ENCODE measurements at places on chromosomes 12 and 14.

DNA sequence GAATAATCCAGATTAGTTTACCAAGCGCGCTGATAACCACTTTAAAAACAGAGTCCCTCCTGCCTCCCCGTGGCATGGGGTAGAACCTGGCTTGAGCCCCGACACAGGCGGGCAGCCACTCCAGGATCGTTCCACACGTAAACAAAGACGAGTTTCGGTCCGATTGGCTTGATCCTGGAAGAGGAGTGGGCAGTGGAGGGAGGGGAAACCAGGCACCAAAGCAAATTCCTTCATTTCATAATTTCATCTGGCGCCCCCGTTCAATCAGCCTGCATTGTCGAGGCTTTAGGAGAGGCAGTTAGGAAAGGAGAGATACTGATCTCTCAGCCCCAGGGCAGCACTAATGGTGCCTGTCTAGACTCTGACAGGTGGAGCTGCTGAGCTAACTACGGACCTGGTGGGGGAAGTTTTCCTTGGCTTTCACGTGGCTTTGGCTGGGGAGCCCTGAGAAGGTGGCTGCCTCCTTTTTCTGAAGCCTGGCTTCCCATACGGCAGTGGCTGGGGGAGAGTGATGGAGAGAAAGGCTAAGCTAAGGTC is 751 bp upstream of the GPRC5A start:
- DNase-seq = peak; percentile 75

- peak; percentile 94 for DNase-seq
These were observed 54.3 kb upstream of the NPFF start for GRCh38 chr12:53561590-53561953.

- no peak for DNase-seq
These were observed 268.9 kb downstream of the FLRT2 start for GRCh38 chr14:85798856-85799255.

DNA sequence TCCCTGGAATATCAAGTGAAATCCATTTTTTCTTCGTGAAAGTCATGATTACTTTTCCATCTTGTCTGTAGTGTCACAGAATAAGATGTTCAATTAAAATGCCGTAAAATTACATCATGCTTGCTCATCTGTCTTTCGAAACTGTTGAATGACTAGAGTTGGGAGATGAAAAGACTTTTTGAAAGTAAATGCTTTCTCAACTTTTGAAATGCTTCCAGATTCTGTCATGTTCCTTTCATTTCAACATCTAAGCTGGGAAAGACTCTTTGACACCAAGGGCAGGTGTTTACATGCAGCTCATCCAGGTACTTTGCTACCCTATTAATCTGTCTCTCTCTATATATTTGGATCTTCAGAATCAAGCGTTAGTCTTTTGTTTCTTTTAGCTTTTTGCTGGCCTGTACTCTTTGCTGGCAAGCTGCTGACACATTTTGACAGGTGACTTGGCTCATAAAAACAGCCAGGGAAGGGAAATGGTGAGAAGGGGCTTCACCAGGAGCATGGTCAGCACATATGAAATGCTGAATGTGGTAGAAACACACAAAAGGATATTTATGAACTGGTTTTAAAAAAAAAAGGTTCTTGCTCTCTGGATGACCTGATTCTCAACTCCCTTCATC is 77.0 kb upstream of the METAP2 start:
- DNase-seq = peak; percentile 77

- DNase-seq = no peak
These were observed 458.1 kb downstream of the PCNX1 start for GRCh38 chr14:71365361-71365760.

GRCh38 chr12:102369876-102370275 is 110.5 kb downstream of the IGF1 start:
- no peak for DNase-seq

GRCh38 chr14:32564596-32564995 is 235.5 kb downstream of the AKAP6 start:
- DNase-seq = peak; percentile 70

DNA sequence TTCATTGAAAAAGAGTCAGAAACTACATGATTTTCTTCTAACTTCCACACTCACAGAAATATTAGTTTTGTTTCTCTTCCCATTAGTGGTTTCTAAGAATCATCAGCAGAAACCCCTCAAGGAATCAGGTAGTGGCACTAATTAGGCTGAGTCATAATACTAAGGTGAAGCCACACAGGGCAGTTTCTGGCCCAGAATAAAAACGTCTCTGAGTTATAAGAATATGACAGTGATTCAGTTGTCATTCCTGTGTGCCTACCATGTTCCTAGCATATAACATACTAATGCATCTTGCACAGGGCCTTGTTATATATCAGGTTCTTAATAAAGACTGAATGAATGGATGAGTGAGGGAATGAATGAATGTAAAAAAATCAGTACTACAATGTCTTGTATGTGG is 206.0 kb upstream of the PLEKHG7 start:
- no peak for DNase-seq

GRCh38 chr12:90262251-90262650 is 553.6 kb upstream of the ATP2B1 start:
- peak; percentile 58 for DNase-seq

GRCh38 chr12:4307593-4308333 is 13.2 kb upstream of the TIGAR start:
- DNase-seq = peak; percentile 77

- DNase-seq = no peak
These were observed 310.6 kb downstream of the NPAS3 start for GRCh38 chr14:33249233-33249820.

DNA sequence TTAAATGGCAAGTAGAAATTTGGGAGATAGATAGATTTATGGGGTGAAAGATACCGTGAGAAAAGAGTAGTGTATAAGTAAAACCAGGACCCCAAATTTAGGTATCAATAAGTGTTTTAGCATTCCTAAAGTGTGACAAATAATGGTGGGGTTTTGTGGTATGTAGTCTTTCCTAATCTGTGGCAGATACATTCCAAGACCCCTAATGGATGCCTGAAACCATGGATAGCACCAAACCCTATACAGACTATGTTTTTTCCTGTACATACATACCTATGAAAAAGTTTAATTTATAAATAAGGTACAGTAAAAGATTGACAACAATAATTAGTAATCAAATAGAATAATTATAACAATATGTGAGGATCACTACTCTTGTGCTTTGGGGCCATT is 14.4 kb upstream of the TCP11L2 start:
- DNase-seq = no peak

- DNase-seq = no peak
These were observed 85.7 kb downstream of the DUSP16 start for GRCh38 chr12:12476857-12477531.

- no peak for DNase-seq
These were observed 105.1 kb upstream of the DIO2 start for GRCh38 chr14:80316441-80316840.

DNA sequence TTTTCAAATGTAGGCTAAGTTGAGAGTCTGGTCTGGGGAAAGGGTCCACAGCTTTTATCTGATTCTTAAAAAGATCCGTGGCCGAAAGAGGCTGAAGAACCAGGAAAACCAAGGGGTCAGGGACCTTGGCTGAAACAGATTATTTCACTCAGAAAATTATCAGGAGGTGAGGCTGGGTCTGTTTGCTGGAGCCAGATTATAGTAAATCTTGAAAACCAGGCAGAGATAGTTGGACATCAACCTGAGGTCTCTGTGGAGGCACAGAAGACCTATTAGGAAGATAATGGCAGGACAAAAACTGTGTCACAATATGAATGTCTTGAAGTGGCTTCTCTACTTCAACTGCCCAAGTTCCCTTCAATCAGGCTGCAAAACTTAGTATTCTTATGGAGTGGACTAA is 1.6 kb upstream of the MED21 start:
- DNase-seq = no peak

GRCh38 chr12:95694136-95694535 is 96.4 kb downstream of the NTN4 start:
- no peak for DNase-seq

- DNase-seq = no peak
These were observed 30.4 kb downstream of the HEATR5A start for GRCh38 chr14:31389946-31390345.

DNA sequence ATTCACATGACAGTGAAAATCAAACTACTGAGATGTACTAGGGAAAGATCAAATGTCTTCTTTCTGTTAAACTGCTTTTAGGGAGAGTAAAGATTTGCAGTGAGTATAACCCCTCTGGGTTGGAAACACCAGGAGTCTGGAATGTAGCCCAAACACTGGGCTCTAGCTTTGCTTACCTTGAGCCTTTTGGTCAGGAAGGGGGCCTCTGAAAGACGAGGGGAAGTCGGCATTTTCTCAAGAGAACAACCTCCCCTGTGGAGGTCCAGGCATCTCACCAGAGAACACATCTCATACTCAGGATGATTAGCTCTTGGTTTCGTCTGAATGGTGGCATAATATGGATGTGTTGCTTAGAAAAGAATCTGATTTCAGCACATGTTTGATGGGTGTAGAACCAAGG is 169.0 kb downstream of the ZFP36L1 start:
- DNase-seq = no peak

- no peak for DNase-seq
These were observed 1.1 kb downstream of the JAG2 start for GRCh38 chr14:105167303-105168092.

DNA sequence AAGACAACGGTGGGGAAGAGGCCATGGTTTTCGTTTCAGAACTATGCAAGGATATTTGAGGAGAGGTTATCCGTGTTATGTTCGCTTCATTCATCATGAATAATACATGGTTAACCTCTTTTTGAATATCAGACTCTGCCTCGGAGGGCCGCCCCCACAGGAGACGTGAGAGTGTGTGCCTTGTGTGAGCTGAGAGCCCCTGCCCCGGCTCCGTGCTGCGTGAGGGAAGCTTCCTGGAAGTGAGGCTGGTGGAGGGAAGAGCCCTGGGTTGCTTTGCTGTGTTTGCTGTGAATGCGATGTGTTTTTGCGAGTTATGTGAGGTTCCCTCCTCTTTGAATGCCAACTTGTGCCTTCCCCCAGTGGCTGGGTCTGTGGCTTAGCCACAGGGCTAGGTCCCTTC is 146.0 kb upstream of the RTL1 start:
- DNase-seq = no peak

- no peak for DNase-seq
These were observed 31.2 kb downstream of the SUPT16H start for GRCh38 chr14:21352587-21352986.

DNA sequence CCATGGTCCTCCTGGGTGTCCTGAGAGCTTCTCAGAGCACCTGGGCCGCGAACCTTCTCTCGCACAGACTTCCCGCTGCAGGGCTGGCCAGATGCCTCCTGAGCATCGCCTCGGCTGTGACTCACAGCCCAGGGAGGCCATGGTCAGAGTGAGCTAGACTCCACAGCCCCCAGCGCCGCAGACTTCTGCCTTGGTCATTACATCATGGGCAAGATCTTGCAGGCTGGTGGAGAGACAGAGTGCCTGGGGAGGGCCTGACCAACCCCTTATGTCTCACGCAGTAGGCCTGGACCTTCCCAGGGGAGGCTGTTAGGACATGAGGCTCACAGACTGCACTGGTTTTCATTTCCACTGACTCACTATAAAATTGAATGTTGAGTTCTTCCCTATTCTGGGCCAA is 41.8 kb downstream of the SMOC1 start:
- DNase-seq = no peak

GRCh38 chr14:64196056-64196455 is 98.1 kb downstream of the ESR2 start:
- no peak for DNase-seq

DNA sequence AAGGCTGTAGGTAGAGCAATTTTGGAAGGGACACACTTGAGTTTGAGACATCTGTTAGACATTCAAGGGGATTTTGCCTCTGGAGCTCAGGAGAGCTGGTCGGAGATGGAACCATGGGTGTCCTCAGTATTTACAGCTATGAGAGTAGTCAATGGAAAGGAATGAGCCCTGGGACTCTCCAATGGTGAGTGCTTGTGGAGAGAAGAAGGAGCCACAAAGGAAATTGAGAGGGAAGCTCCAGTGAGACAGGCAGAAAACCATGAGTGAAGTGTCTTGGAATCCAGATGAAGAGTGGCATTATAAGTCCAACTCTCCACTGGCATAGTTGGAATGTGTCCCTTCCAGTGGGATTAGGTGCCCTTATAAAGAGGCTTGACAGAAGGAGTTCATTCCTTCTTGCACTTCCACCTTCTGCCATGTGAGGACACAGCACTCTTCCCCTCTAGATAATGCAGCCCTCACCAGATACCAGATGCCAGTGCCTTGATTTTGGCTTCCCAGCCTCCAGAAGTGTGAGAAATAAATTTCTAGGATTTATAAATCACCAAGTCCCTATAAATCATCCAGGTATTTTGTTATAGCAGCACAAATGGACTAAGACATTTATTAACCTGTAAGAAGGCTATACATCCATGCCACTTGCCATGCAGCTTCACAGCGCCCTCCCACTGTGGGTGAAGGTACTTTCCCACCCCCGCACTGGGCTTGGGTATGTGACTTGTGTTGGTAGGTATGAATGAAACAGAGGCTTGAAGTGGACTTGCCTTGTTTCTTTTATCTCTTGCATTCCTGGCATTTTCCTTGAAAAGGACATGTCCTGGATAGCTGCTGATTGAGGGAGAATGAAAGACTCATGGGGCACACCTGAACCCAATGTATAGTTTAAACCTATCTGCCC is 27.3 kb downstream of the LLPH start:
- no peak for DNase-seq

DNA sequence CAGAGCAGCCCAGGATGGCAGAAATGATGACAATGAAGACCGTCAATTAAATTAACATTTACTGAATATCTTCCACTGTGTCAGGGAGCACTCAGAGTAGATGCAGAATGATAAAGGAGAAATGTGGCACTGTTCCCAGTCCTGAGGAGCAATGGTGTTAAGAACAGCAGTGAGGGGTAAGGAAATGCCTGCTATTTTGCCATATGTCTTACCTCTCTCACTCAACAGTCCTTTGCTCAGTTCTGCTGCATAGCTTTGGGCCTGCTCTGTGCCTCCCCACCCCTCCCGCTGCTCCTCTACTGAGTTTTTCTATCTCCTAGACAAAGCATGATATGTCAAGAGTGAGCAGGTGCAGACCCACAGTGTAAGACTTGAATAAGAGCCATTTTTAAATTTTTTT is 318.8 kb downstream of the NAV3 start:
- peak; percentile 29 for DNase-seq

GRCh38 chr12:71299541-71300376 is 139.8 kb upstream of the LGR5 start:
- DNase-seq = no peak

- DNase-seq = no peak
These were observed 879 bp downstream of the GDF3 start for GRCh38 chr12:7694556-7695236.

DNA sequence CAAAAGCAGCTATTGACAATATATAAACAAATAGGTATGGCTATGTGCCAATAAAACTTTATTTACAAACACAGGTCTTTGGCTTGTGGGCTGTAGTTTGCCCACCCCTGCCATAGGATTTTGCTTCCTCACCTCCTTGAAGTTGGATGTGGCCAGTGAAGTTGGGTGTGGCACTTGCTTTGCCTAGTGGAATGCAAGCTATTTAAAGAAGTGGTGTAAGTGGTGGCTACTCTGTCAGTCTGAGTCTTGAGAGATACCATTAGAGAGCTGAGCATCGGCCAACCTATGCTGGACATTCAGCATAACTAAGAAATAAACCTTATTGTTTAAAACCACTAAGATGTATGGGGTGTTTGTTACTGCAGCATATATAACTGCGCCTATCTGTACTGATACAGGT is 321.3 kb downstream of the RGS6 start:
- no peak for DNase-seq
